ENCODE measurements at places on chromosomes 12 and 14. TPM values are rescaled to one million over a fixed set of nuclear protein-coding genes. Genes with fewer than 3 reads are reported as not detected.

Gene OLR1
- not detected for total RNA-seq

Gene PSMA3
- total RNA-seq: 222 TPM

DNA sequence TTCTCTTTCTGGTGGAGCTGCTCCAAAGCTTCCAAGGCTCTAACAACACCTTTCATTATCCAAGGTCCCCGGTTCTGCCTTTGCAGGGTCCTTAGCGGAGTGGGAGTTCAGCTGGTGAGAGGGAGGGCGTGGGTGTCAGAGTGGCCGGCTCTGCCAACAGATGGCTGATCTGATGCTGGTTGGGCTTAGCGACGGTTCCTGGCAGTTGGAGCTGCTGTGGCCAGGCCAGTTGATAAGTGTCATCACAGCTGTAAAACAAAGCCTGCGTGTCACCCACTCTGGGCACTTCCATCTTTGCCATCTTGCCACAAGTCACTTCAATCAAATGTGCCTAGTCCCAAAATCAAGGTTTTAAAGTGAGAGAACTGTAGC is 36.3 kb downstream of the RIN3 start:
- DNase-seq: no peak

DNA sequence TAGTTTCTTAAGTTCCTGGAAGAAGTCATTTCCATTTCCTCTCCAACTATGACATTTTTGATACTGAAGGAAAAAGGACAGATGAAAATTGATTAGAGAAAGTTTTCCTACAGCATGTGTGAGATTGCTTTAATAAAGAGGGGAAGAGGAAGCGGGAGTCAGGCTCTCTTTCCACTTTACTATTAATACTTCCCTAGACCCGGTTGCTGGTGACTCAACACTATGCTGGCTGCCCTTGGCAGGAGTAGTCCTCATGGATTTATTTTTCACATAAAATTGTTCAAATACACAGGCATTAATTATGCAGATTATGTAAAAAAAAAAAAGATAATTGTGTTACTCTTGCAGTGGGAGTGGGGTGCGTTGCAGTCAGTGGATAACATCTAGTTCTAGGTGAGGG is 293.4 kb downstream of the EGLN3 start:
- no peak for DNase-seq

DNA sequence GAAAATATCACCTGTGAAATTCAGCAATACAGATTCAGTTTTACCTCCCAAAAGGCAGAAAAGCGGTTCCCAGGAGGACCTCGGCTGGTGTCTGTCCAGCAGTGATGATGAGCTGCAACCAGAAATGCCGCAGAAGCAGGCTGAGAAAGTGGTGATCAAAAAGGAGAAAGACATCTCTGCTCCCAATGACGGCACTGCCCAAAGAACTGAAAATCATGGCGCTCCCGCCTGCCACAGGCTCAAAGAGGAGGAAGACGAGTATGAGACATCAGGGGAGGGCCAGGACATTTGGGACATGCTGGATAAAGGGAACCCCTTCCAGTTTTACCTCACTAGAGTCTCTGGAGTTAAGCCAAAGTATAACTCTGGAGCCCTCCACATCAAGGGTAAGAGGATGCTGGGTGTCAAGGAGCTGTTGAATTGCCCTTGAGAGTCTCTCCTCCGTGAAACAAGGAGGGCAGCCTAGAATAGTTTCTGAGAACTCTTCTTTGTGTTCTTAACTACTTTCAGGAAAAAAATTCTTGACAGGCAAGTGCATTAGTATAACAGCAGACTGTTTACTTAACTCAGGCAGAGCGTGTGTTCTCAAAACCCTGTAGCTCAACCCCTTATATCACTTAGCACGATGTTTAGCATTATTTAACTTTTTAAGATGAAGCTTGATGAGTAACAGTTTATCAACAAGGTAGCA is 7.7 kb downstream of the TDP1 start:
- DNase-seq: no peak

Measured in Calu3 (cell line).